SK-MEL-5 (cell line): ENCODE measurements at places on chromosomes 7 and 10.
A peak's percentile ranks its signal among the peaks of the same experiment; 100 is the strongest.

- no peak for DNase-seq
These were observed 131.9 kb downstream of the TRRAP start for GRCh38 chr7:99010281-99010680.

DNA sequence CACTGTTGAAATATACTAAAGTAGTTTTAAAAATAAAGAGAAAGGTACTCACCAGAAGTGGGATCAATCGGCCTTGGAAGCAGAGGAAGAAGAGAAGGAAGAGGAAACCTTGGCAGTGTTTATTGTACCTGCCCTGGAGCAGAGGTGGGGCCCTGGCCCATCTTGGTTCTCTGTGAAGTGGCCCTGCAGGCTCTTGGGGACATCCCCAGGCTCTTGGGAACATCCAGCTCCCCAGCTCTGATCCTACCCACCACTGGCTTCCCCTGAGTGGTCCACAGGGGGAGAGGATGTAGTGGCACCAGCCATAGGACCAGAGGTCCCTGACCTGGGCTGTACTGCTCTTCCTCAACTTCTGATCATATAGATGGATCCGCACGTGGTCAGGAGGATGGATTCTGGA lies 22.3 kb upstream of the RET start:
- DNase-seq = no peak

DNA sequence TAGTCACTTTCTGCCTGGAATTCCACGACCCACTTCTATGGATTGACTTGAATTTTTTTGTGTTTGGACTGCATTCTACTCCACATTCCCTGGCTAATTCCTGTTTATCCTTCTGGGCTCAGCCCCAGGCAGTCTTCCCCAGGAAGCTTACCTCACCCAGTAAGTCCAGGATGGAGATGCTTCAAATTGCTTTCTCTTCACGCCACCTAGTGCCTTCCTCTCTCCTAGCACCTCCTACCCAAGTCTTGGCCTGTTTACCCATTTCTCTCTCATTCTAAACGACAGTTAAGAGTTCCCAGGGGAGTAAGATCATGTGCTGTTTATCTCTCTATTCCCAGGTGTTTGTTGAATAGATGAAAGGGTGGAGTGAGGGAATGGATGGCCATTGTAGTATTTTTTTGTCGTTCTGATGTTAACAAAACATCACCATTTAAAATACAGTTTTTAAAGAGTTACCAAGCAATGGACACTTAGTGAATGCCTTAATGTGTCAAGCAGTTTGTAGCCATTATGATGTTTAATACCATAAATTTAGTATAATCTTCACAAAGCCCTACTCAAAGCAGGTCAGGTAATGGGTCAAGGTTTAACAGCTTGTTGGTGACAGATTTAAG lies 45.5 kb upstream of the TARP start:
- peak; percentile 85 for DNase-seq

GRCh38 chr10:126060261-126060931 lies 164.0 kb downstream of the FANK1 start:
- DNase-seq = no peak

- DNase-seq = no peak
These were observed 56.7 kb upstream of the EBF3 start for GRCh38 chr10:130020651-130021382.

- no peak for DNase-seq
These were observed 12.6 kb upstream of the NPFFR1 start for GRCh38 chr10:70296406-70296899.

- no peak for DNase-seq
These were observed 5.9 kb upstream of the ASL start for GRCh38 chr7:66069732-66070131.
